H4 (cell line): ENCODE measurements at places on chromosomes 12 and 14. TPM values are rescaled to one million over a fixed set of nuclear protein-coding genes. Genes with fewer than 3 reads are reported as not detected.

Gene CLEC9A
- not detected in 2 replicates for total RNA-seq

Gene OTX2
- total RNA-seq = not detected in 2 replicates

Gene P3H3
- 29.5 and 35.2 TPM in 2 replicates for total RNA-seq

Gene HPD
- total RNA-seq = not detected in 2 replicates

Gene GSG1
- total RNA-seq = 0.15 TPM in 1 of 2 replicates, not detected in the other

Gene ERG28
- 15.2 and 21.6 TPM in 2 replicates for total RNA-seq

Gene GUCY2C
- total RNA-seq = not detected in 2 replicates

GRCh38 chr12:64745259-64745807 is 13.9 kb downstream of the GNS start:
- DNase-seq = no peak

- DNase-seq = peak; percentile 22
These were observed 195.7 kb downstream of the AKAP6 start for GRCh38 chr14:32524609-32525375.

GRCh38 chr12:14326699-14327098 is 38.8 kb upstream of the ATF7IP start:
- DNase-seq = peak; percentile 25

GRCh38 chr14:68343534-68344118 is 449.2 kb downstream of the ZFP36L1 start:
- DNase-seq = no peak

DNA sequence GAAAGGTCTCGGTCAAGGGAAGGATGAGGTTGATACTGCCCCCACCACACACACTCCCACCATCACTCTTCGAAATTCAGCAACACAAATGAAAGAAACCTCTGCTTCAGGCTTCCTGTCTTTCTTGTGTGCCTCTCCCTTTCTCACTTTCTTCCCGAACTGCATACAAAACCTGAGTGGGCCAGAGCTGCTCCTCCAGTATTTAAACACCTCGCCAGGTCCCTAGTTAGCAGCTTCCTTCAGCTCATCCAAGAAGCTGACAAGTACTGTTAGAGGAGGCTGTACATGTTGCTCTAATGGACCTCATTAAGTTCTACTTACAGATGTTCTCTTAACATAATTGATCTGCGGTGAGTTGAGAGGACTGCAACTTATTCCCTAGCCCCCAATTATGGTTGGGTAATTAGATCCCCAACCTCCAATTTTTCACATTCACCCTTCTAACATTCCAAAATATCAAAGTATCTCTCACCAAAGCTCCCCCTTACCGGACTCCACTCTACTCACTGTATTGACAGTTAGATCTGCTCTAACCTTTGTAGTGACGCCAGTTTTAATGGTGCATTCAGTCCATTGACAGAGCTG is 4.1 kb upstream of the LMO3 start:
- DNase-seq = no peak

DNA sequence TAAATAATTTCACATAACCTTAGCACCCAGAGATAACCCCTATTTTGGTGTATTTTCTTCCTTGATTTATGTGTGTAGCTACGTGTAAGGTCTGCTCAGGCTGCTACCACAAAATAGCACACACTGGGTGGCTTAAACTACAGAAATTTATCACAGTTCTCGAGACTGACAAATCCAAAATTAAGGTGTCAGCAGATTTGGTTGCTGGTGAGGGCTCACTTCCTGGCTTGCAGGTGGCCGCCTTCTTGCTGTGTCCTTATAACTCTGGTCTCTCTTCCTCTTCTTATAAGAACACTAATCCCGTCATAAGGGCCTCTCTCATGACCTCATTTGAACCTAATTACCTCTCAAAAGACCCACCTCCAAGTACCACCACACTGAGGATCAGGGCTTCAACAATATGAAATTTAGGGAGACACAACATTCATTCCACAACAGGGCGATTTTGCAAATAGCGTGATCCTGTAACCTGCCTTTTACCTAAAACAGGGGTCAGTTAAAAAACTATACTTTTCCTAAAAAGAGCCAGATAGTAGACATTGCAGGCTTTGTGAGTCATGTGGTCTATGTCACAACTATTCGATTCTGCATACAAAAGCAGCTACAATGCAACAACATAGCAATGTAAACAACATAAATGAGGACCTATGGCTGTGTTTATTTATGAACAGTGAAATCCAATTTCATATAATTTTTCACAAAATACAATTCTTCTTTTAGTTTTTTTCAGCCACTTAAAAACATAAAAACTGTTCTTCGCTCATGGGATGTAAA is 371.7 kb downstream of the DPF3 start:
- no peak for DNase-seq

DNA sequence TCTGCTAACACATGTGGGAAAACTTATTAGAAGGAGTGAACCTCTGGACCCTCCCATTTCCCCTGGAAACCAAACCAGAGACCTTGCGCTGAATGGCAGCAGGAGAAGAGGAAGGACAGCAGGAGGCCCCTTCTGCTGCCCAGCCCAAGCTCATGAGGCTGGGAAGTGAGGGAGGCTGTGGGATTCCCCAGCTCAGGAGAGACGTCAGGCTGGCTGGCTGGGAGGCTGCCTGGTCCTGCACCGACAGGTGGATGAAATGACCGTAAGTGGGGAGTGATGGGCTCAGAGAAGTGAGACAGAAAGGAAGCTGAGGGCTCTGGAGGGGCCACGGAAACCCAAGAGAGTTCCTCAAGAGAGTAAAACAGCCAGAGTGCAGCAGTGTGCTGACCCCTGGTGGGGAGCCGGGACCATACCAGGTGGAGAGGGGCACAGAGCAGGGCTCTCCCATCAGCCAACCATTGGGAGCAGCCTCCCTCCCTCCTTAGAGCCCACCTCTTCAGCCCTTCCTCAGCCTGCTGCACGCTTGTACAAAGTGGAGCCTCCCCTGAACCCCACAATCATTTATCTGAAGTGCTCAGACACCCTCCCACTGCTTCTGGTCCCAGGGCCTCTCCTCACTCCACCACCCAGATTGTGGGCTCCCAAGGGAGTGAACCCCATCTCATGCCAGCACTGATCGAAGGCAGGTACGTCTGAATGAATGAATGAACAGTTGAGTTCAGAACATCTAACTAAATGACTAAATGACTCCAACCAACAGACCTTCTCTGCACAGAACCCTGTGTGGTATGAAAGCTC is 14.0 kb downstream of the TAMALIN start:
- peak; percentile 39 for DNase-seq

GRCh38 chr12:114916124-114916523 is 232.1 kb upstream of the TBX3 start:
- peak; percentile 53 for DNase-seq

DNA sequence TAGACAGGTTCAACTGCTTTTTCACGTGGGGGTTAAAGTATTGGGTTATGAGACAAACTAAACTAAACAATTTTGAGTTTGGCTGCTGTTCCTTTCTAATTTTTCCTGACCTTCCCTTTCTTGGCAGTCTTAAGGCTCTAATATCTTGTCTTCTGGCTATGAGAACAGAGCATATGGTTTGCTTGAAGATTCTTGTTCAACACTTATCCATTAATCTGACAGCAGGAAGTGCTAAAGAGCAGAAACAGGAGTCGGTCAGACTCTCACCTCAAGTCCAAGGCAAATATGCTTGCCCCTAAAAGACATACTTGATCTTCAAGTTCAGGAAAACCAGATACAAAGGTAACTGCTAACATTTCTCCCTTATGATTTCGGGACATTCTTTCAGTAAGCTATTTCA is 52.6 kb upstream of the KCNJ8 start:
- DNase-seq = no peak

DNA sequence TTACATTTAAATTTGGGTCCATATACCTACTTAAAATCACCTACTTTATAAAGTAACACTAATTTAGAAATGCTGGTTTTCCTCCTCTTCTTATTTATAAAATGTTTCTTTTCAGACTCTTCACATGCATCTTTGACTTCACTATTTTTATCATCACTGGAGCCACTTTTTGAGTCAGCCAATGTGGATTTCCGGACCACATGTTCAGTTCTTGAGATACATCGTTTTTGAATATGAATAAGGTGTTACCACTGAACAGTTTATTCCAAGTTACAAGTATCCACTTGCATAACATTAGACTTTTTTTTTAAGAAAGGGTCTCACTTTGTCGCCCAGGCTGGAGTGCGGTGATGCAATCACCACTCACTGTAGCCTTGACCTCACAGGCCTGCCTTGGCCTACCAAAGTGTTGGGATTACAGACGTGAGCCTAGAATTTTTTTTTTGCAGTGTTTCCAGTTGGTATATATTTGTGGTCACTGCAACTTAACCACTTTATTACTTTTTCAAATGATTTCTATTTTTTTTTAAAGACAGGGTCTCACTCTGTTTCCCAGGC is 5.7 kb downstream of the FNTB start:
- no peak for DNase-seq

- no peak for DNase-seq
These were observed 11.3 kb upstream of the TBX3 start for GRCh38 chr12:114695305-114695592.

- DNase-seq = peak; percentile 34
These were observed 9.1 kb upstream of the GLT1D1 start for GRCh38 chr12:128844031-128844635.

DNA sequence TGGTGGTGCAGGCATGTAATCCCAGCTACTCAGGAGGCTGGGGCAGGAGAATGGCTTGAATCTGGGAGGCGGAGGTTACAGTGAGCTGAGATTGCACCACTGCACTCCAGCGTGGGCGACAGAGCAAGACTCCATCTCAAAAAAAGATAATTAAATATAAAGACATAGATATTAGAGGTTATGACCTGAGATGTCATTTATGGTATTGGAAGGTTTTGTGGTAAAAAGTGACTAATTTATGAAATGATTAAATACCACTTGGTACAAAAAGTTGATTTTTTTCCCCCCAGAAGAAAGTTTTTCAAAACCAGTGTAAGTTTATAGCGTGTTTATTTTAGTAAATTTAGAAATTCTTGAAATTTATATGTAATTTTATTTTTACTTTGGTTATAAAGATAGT is 4.3 kb downstream of the AEBP2 start:
- DNase-seq = no peak

DNA sequence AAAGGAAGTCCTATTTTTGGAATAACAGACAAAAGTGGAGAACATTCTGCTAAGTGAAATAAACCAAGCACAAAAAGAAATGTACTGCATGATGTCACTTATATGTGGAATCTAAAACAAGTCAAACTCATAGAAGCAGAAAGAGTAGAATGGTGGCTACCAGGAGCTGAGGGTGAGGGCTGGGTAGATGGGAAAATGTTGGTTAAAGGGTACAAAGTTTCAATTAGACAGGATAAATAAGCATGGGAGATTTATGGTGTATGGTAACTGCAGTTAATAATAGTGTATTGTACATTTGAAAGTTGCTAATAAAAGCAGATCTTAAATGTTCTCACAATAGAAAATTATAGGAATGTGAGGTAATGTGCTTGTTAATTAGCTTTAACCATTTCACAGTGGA is 12.8 kb downstream of the LUM start:
- peak; percentile 10 for DNase-seq
